Fibroblast of skin of left quadriceps (primary cell): ENCODE measurements at places on chromosomes 2 and 18.

DNA sequence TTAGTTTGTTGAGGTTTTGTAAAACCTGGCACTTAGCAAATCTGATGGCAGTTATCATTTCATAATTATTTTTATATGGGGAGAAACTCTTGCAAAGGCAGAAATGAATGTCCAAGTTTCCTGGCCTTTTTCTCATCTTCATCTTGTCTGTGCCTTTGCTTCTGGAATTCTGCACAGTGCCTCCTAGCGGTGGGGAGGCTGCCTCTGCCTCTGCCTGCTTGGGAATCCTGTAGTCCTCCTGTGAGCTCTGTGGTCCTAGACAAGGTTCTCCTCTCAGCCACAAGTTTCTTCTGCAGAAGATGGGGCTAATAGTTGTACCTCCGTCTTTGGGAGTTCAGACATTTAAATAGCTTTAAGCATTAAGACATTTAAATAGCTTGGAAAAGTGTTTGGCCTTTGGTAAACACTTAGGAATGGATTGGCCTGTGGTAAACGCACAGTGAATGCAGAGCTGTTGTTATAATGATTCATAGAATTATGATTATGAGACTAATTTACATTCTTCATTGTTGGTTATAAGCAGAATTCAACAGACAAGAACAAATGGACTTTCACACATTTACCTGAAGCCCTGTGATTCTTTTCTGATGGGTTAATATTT, 101.2 kb downstream of the ZNF236 start:
- no peak for DNase-seq

- DNase-seq = no peak
Measured at GRCh38 chr2:240568678-240569522, 616 bp downstream of the RNPEPL1 start.

DNA sequence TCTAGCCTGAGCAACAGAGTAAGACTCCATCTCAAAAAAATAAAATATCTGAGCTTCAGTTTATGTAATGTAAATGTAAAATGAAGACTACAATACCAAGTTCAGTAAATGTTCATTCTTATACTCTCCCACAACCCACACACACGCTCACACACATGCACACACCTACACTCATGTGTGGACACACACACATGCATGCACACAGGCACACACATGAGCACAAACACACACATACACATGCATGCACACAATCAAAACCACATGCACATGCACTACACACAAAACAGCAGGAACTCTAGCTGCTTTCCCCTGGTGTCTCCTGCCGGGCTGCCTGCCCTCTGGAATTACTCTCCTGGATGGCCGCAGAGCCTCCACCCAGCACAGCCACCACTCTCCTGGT, 90.6 kb downstream of the GFPT1 start:
- DNase-seq = no peak

- DNase-seq = no peak
Measured at GRCh38 chr2:219243291-219243761, 1.9 kb downstream of the GLB1L start.

DNA sequence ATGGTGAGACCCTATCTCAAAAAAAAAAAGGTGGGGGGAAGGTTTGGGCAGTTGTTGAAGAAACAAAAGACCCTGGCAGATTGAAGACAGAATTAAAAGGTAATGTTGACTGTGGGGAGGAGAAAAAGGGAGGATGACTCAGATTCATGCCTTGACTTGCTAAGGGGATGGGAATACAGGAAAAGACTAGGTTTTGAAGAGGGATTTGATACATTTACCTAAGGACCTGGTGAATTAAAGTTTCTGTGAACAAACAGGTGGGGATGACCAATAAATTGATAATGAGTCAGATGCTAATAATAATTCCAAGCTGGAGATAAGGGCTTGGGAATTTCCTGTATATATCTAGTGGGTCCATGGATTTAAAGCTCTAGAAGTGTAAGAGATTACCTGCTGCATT, 27.6 kb downstream of the TTR start:
- DNase-seq = no peak

- DNase-seq = no peak
Measured at GRCh38 chr18:1779587-1779986, 791.7 kb downstream of the METTL4 start.

DNA sequence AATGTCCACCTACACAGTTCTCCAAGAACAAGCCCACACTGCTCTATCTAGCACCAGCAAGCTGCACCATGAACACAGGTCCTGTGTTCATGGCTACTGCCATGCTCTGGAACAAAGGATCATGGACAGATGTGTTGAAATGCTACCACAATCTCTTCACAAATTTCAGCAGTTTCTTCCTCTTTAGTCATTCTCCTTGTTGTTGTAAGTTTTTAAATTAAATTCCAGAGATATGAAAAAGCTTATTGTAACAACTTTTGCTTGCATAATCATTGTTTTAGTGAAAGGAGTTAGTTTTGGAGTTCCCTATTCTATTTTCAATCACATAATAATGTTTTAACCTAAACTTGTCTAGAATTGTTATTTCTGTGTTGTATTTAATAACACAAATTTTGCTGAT, 17.2 kb upstream of the NAPG start:
- no peak for DNase-seq

- no peak for DNase-seq
Measured at GRCh38 chr2:74873678-74874640, 40.0 kb downstream of the HK2 start.

DNA sequence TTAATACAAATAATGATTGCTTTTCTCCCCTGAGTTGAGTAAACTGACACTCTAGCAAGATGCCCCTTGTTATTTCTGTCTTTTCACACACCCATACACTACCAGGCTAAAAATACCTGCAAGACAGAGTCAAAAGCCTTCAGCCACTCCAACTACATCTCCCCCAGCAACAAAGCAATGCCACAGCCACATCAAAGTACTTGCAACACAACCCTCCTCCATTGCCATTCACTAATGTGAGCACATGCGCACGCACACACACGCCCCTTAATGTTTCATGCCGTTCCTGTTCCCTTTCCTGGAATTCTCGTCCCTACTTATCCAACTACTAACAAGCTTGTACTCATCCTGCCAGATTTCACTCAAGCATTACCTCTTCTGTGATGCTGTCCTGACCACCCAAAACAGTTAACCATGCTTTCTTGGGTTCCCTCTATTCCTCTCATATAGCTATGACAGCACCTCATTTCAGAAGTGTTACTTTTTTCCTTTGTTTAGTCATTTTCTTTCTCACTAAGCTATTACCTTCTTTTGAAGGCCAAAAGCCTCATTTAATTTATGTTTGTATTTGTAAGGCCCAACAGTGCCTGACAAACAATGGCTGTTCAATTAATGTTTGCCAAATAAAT, 29.6 kb downstream of the SLC25A12 start:
- no peak for DNase-seq

DNA sequence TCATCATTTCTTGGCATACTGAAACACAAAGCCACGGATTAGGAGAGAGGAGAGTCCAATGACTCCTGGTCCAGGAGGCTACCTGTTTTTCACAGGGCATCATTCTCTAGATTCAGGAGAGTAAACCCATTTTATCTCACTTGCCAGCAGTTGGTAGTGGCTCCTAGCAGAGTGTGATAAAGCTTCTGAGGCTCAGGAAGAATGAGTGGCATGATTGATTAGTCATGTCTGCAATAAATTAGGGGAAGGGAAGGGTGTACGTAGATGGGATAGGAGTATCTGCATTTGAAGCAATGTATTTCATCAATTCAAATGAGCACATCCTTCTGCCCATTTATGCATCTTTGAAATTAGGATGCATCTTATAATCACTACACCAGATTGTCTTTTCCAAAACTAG, 31.1 kb upstream of the PNO1 start:
- DNase-seq = no peak

- no peak for DNase-seq
Measured at GRCh38 chr2:203989521-203989920, 53.0 kb downstream of the ICOS start.

- no peak for DNase-seq
Measured at GRCh38 chr18:60347526-60348045, 25.0 kb downstream of the MC4R start.

DNA sequence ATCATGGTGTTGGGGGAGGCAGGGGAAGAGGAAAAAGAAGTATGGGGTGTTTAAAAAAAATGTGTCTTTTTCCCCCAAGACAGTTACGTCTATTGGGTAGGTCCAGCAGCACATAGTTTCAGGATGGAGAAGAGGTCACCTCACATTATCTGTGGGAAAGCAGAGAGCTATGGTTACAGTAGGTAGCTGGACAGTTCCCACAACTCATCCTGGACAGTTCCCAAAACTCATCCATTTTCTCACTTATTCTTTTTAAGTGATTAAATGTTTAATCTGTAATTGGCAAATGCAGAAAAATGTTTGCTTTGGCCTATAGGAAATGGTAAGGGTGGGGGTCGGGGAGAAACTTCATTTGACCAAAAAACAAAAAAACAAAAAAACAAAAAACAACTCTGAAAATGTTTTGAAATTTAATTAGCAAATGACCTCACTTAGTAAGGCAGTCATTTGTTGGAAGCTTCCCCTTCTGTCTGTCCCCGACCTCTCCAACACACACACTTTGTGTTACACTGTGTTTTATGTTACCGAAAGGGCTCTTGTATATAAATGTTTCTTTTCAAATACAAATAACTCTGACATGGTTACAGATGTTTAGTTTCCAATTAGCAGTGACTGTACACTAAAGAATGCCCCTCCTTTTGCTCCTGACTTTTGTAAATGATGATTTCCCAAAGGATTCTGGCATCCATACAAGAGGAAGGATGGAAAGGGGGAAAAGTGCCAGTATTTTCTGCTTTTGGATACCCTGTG, 173.3 kb upstream of the ZFP36L2 start:
- DNase-seq = peak; percentile 78

- DNase-seq = no peak
Measured at GRCh38 chr2:213766465-213766901, 482.2 kb downstream of the SPAG16 start.

- DNase-seq = no peak
Measured at GRCh38 chr2:133477616-133477990, 90.7 kb downstream of the NCKAP5 start.

GRCh38 chr2:8860239-8860638, 22.8 kb upstream of the KIDINS220 start:
- DNase-seq = no peak

- DNase-seq = no peak
Measured at GRCh38 chr18:79853993-79854364, 56.2 kb downstream of the KCNG2 start.

GRCh38 chr2:238685713-238686112, 162.2 kb upstream of the TWIST2 start:
- DNase-seq = no peak

- DNase-seq = peak; percentile 78
Measured at GRCh38 chr2:113818382-113818951, 62.0 kb upstream of the SLC35F5 start.
